ENCODE measurements at places on chromosomes 5 and 9.

- DNase-seq: no peak
Observed at GRCh38 chr5:154519359-154519758, 41.3 kb upstream of the HAND1 start.

GRCh38 chr5:57770039-57770438 is 287.4 kb upstream of the ACTBL2 start:
- peak; percentile 56 for DNase-seq

DNA sequence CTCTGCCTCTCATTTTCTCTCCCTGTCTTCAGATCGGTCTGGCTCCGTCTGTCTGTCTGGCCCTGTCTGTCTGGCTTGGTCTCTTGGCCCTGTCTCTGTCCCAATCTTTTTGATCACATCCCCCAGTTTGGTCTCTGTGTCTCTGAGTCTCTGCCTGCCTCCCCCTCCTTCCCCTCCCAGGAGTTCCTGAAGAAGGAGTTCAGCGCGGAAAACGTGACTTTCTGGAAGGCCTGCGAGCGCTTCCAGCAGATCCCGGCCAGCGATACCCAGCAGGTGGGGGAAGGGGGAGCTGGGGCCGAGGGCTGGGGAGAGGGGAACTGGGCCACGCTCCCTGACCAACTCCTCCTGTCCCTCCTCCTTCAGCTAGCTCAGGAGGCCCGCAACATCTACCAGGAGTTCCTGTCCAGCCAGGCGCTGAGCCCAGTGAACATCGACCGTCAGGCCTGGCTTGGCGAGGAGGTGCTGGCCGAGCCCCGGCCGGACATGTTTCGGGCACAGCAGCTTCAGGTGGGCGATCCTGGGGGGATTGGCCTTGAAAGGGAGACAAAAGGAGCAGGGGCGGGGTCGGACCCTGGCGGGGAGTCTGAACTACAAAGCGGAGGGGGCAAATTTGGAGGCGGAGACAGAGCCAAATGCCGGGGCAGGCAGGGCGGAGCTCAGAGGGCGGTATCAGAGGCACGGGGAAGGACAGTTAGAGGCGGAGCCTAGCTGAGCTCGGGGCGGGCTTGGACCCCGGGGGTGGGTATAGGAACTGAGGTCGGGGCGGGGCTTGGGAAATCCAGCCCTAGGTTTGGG is 9.0 kb downstream of the RGS14 start:
- peak; percentile 75 for DNase-seq

DNA sequence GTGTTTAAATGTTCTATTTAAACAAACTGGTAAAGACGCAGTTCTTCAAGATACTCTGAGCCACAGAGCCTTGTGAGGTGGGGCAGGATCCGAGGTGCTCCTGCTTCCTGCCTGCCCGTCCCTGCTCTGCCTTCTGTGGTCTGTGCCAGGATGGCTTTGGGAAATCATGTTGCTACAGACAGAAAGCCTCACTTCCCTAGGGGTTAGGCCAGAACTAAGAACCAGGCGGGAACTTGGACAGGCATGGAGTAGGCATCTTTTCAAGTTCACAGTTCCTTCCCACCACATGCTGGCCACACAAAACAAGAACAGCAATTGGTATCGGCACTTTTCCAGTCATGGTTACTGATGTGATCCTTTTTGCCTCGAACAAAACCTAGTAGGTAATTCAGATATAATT is 67.7 kb upstream of the SPOCK1 start:
- DNase-seq: no peak

GRCh38 chr9:35689542-35690293 is at the start of gene TPM2:
TSS of gene TPM2 (minus strand) at chr9:35689925. CDS start at chr9:35689817, 108 bp downstream.
- no peak for DNase-seq

All from hematopoietic multipotent progenitor cell treated with erythropoietin and hydrocortisone succinate and interleukin-3 and kit ligand, for 4 days (in vitro differentiated cells).